ENCODE measurements at places on chromosomes 3 and 15.

DNA sequence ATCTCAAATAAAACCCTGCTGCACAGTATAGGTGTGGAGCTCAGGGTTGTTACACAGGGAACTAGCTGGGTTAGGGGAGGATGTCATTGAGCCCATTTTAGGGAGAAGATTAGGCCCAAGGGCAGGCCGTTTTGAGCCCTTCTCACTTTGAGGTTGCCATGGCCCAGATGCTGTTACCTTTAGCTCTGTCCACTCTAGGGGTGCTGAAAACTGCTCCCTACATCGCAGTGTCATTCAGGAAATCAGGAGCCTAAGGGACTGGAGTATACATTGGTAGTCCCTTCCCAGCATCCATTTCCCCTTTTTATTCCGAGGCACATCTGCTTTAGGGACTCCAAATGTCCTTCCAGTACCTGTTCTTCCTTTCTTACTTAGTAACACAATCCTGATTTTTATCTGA lies 79.0 kb upstream of the SELENOK start:
- no peak for DNase-seq

DNA sequence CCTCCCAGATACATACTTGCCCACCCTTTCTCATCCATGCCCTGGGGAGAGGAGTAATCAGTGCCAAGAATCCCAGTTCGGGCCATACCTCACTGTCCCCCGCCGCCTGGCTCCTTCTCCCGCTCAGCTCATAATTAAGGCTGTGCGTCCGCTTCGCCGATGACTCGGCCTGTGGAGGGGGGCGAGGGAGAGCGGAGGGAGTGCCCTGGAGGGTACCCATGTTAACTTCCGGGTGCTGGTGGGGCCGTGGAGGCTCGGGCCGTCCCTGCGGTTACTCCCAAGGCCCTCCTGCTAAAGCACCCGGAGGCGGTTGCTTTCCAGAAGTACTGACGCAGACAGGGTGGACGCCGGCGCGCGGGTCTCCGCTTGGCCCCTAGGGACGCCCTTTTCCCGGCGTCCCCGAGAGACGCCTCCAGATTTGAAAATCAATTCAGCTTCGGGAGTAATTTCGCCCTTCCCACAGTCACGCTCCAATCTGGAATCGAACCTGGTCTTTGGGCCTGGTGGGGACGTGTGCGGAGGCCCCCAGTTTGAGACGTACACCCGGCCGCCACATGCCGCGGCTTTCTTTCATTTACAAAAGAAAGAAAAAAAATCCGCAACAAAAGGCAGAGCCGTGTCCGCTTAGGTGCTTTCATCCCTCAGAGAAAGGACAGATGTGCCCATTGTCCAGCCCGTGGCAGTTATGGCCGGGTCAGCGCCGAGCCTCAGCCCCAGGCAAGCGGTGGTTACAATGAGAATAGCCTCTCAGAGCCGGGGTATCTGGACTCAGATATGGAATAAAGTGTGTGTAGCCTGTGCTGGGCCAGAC lies 1.0 kb upstream of the ONECUT1 start:
- no peak for DNase-seq

- no peak for DNase-seq
These were observed 257.9 kb downstream of the UACA start for GRCh38 chr15:70505411-70505919.

DNA sequence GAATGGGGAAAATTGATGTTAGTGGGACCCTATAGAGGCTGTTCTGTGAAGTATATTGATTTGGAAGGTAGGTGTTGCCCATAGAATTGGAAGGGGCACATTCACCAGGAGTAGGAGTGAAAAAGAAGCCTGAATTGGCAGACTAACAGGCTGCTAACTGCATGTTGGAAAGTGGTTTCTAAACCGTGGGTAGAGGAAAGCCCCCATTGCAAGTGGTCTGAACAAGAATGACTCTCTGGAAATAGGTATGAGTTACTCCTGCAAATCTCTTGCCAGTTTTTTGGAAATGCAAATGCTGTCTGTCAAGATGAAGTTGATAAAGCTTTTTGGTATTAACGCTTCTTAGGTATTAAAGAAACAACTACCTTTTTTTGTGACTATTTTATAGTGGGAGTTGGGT lies 3.5 kb downstream of the UBE2E1 start:
- DNase-seq: no peak

GRCh38 chr3:54882129-54882833 lies 45.6 kb downstream of the LRTM1 start:
- DNase-seq: no peak

GRCh38 chr15:91716536-91716935 lies 137.0 kb upstream of the SLCO3A1 start:
- DNase-seq: no peak

DNA sequence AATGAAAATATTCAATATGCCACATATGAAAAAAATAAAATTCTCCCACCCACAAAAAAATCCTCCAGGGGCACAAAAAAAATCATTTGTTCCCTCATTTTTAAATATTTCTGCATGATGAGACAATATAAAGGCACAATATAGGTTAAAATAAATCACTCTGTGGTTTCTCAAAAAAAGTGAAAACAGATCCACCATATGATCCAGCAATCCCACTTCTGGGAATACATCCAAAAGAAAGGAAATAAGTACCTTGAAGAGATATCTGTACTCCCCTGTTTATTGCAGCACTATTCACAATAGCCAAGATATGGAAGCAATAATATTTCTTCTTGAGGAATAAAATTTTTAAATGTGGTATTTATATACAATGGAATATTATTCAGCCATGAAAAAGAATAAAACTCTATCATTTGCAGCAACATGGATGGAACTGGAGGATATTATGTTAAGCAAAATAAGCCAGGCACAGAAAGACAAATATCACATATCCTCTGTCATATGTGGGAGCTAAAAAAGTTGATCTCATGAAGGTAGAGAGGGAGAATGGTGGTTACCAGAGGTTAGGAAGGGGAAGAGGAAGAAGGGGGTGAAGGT lies 1.5 kb downstream of the ATP8B4 start:
- DNase-seq: no peak

GRCh38 chr3:101635954-101636798 lies 40.8 kb downstream of the ZBTB11 start:
- DNase-seq: peak; percentile 83

DNA sequence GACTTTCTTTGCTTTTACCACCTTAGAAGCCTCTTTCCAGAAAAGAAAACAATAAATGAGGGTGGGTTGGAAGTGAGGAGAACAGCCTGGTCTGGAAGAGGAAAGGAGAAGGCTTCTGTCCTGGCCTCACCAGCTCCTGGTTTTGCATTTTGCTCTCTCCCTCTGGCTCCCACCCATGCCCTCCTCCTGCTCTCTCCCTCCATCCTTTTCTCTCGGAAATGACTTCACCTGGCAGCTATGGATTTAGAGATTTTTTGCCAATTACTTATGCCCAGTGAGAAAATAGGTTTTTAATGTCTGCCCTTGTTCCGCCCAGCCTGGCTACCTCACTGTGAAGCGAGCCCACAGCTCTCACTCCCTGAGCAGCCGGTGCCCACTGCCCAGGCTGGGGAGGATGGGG lies 77.9 kb upstream of the NTRK3 start:
- no peak for DNase-seq

DNA sequence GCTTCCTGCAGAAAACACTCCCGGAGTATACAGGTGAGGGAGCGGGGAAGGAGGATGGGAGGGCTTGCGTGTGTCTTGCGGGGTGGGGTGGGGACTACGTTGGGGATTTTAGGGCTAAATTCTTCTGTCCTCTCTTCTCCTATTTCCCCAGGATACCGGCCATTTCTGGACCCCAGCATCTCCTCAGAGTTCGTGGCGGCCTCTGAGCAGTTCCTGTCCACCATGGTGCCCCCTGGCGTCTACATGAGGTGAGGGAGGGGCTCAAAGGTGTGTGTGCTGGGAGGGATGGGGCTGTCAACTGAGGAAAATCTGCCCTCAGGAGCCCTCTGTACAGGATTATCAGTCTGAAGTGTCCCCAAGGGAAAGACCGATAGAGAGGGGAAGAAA lies 6.6 kb downstream of the DUOX1 start:
- no peak for DNase-seq

GRCh38 chr3:46981932-46982471 lies 2.5 kb downstream of the NBEAL2 start:
- DNase-seq: no peak

DNA sequence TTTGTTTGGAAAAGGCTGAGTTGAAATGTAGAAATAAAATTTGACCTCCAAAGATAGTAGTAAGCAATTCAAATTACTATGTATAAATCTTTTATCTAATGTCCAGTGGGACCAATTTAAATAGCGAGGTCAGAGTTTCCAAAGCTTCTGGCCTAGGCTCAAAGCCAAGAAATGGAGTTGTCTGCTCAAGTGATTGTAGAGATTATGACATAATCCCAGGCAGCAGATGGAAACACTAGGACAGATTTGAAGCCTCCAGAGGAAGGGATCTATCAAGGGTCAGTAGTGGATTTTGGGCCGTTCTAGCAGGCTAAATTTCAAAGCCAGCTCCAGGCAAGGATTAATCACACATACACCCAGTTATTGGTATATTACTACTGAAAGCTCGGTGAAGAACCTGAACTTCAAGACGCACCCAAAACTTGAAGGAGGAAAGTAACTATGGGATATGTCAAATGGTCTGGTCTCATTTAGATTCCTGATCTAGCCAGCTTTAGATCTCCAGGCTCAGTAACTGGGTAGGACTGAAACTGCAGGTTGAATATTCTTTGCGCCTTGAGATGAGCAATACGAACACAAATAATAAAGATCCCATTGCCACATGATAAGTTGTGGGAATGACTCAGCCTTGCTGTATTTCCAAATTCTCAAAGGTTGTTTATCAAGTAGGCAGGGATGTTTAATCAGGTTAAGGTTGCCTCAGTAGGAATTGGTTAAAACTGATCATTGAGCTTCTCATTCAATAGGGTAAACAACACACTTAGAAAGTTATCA lies 30.9 kb upstream of the ARRDC4 start:
- no peak for DNase-seq

DNA sequence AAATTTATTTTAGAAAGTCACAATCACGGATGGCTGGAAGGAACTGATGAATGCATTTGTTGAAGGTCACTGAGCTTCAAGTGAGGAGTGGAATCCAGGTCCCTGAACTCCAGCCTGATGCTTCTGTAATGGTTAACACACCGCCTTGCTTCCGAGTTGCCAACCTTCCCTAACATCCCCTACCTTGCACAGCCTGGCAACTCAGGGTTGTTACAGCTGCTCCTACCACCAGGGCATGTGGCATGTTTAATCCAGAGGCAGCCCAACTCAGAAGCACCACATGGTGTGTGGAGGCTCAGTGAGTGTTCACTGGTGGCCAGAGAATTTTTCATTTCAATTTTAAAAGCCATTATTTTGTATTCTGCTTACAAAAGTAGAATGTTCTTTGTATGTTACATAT lies 4.9 kb downstream of the TM2D3 start:
- DNase-seq: no peak

DNA sequence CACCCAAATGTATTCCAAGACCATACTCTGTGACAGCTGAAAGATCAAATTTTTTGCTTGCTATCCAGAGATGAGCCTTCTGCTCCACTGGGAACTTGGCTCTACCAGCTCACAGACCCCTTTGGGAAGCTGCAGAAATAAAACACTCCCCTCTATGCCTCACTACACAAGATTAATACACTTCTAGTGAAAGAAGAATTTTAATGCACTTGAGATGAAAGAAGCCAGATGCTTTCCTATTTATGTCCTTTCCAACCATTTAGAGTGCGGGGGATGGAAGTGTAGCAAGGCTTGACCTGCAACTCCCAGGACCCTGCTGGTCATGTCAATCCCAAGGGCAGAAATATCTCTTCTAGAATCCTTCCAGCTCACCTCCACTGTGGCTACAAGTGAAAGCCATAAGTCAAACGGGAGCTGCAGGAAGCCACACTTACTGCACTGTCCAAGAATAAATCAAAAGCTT lies 34.7 kb downstream of the ANXA2 start:
- no peak for DNase-seq

DNA sequence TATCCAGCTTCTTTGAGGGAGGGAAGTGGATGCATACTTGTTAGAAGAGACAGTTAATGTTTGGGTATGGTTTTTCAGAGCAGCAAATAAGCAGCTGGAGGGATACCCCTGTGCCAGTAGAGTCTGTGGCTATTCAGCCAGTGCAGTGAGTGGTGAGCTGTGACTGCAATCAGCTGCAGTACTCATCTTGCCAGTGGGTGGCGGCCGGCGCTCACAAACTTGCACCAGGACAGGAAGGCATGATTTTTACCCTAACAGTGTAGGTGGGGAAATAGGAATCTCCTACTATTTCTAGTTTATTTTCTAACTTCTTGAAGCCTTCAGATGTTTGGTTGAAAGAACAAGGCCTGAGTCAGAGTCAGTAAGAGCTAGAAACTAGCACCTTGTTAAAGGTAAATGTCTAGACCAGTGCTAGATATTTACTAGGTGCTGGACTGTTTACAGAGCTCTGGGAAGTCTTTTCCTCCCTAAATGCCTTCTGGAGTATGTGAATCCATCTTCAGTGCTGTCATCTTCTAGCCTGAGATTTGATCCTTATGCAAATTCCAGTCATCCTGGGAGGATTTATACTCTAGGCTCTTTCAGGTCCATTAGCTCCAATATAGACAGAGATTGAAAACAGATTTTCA lies 23.6 kb downstream of the TIMP4 start:
- DNase-seq: no peak

DNA sequence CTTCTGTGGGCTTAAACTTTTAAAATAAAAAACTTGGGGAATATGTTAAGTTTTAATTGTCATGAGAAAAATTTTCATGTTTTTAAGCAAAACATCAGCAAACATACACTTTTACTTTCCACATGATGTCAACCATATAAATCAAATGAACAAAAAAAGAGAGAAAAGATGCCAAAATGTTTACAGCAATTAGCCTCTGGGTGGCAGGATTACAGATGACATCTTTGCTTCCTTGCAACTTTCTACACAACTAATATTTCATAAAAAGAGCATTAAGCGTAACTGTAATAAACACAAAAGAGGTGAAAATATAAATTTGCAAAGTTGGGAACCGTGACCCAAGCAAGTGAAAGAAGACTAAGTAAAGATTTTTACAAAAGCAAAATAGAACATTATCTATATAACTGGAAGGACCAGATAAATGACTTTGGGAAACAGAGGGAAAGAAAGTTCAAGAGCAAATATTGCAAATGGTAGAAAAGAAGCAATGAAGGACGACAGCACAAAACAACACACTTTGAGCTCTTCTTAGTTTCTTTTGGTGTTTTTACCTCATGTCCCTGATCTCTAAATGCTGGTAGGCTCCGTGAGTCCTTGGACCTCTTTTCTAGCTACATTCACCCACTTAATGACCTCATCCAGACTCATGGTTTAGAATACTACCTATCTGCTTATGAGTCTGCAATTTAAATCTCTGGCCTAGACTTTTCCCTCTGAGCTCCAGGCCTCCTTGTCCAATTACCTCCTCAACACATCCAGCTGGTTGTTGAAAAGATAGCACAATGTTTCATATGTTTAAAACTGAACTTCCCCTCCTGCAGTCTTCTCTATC lies 9.4 kb downstream of the TP53BP1 start:
- no peak for DNase-seq

- no peak for DNase-seq
These were observed 44.2 kb upstream of the RPL32 start for GRCh38 chr3:12885583-12885930.

- no peak for DNase-seq
These were observed 4.8 kb downstream of the TKT start for GRCh38 chr3:53250881-53251605.

Measured in osteocyte (in vitro differentiated cells).